ENCODE measurements at places on chromosomes 7 and 10.

DNA sequence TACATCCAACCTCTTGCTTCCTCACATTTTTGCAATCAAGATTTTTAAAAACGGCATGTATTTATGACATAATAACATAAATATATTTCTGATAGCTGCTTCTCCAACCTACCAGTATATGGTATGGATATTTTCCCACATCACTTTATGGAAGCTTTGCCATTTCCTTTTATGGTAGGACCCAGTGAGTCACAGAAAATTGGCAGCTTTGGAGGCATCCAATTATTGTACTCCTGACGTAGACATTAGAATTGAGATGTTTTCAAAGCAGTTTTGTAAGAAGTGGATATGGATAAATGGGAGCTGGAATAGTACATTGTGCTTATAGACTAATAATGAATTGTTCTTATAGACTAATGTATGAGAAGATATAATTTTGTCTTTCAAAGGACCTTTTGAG, 23.8 kb upstream of the BICC1 start:
- DNase-seq = no peak

DNA sequence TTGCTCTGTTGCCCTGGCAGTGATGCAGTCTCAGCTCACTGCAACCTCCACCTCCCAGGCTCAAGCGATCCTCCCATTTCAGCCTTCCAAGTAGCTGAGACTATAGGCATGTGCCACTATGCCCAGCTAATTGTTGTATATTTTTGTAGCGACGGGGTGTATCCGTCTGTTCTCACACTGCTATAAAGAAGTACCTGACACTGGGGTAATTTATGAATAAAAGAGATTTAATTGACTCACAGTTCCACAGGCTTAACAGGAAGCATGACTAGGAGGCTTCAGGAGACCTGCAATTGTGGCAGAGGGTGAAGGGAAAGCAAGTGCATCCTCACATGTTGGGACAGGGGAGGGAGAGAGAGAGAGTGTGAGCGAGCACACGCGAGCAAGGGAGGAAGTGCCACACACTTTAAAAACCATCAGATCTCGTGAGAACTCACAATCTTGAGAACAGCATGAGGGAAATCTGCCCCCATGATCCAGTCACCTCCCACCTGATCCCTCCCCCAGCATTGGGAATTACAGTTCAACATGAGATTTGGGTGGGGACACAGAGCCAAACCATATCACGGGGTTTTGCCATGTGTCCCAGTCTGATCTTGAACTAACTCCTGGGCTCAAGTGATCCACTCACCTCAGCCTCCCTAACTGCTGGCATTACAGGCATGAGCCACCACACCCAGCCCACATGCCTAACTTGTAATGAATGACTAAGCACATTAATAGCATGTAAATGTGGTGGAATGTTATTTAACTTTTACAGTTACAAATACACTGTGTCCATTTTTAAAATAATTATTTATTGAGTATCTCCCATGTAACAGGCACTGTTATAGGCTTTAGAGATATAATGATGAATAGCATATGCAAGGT, 65.5 kb downstream of the RALA start:
- no peak for DNase-seq

DNA sequence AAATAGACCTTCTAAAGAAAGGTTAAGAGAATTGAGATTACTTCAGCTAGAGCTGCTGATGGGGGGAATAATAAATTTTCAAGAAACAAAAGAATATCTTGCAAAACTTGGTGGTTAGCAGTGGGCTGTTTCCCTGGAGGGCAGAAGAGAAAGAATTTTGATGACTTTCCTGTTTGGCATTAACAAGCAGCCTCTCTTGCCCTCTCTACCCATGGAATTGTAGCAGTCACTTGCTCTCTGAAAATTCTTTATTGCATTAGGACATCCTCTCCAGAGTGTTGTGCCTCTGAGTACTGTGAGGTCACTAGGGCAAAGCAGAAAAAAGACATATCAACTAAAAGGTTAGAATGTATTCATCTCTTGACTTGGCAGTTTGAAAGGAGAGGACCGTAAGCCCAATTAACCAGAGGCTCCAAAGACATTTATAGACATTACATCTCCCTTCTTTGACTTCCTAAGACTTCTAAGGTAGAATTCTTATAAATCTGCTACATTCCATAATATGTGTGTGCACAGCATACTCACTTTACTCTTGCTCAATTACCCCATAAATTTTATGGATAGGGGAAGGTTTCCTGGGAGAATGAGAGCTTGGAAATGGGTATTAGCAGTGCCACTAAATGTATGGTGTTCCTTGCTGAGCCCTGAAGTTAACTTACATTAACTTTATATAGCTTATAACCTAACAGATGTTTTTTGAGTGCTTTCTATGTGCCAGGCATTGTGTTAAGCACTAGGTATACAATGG, 215.3 kb downstream of the KIF20B start:
- DNase-seq = no peak

GRCh38 chr10:113849946-113850345, 3.9 kb downstream of the DCLRE1A start:
- no peak for DNase-seq

DNA sequence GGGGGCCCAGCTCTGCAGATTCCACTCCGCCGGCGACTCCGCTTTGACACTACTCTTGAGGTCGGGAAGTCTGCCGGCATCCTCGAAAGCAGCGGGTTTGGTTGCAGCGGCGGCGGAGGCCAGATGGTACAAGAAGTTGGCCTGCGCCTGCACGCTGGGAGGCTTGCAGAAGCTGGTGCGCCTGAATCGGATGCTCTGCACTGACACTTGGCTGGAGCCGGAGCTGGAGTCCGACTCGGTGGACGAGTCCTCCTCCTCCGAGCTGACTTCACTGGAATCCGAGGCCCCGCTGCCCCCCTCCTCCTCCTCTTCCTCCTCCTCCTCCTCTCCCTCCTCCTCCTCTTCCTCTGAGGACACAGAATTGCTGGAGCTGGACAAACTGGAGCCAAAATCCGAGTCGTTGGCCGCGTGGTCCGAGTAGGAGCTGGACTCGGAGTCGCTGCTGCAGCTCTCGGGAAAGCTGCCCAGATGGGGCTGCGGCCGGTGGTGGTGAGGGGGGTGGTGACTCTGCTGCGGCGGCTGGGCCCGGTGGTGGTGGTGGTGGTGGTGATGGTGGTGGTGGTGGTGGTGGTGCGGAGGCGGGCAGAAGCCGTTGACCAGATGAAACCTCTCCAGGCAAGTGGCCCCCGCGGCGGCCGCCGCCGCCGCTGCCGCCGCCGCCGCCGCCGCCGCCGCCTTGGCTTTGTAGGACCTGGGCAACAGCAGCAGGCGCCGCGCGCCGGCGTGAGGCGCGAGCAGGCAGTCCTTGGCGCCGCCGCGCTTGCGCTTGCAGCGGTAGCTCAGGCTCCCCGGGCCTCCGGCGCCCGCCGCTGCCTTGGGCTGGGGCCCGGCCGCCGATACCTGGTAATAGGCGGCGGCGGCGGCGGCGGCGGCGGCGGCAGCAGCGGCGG, 9.0 kb downstream of the SKIDA1 start:
- DNase-seq = no peak

DNA sequence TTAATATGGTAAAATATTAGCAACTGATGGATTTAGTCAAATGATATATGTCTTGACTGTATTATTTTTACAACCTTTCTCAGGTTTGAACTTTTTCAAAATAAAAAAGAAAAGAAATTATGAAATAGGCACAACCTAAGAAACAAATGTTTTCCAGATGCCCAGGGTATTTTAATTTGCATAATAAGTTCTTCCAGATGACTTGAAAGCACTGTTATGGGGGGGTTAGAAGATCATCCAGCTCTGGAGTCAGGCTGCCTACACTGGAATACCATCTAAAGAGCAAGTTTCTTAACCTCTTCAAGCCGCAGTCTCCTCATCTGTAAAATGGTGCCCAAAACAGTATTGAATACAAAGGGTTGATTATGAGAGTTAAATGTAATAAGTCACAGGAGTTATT, 32.1 kb downstream of the CREB3L2 start:
- no peak for DNase-seq

DNA sequence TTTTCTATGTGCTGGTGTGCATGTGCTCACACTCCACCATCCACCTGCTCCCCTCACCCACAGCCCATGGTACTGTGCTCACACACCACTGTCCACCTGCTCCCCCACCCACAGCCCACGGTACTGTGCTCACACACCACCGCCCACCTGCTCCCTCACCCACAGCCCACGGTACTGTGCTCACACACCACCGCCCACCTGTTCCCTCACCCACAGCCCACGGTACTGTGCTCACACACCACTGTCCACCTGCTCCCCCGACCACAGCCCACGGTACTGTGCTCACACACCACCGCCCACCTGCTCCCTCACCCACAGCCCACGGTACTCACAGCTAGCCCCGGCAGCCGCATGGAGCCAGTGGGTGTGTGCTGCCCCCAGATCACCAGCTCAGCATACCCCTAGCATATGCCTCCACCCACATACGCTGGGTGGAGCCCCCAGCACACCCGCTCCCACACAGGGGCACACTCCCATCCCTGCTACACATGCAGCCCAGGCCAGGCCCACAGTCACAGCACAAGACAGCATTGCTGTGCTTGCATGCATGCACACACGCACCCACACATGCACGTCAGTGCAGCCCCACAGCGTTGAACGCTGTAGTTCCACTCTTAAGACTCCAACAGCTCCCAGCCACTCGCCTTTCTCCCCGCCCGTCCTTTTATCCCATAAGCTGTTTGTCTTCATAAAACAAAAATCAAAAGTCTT, 62.0 kb downstream of the PAX2 start:
- no peak for DNase-seq

- no peak for DNase-seq
Measured at GRCh38 chr7:46315891-46316290, 394.8 kb upstream of the IGFBP3 start.

DNA sequence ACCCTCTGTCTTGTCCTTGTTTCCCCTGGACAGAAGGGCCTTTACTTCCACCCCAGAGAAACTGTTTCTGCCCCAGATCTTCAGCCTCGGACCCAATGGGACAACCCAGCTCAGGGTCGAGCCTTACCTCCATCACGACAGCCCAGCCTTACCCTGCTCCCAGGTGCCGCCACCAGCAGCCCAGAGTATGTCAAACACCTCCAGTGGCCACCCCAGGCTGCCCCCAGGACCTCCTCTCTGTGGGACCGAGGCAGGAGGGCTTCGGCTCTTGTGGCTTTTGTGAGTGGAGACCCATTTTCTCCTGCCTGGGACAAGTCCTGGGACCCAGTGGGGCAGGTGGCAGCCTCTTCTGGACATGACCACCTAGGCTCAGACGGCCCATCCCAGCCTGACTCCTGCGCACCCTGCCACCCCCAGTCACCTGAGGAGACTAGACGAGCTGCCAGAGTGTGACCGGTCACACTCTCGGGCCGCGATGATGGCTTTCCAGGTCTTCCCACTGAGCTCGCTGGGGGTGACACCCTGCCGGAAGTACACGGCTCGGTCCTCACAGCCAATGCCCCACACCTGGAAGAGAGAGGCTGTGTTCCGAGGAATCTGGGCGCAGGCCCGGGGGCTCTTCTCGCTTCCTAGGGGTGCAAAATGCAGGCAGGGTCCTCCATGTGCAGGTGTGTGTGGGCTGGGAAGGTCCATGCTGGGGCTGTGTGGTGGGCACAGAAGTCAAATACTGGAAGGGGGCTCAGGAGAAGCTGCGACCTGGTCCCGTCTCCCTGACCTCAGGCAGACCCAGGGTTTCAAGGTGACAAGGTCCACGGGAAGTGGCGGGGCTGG, 15.5 kb downstream of the TECPR1 start:
- DNase-seq = no peak

DNA sequence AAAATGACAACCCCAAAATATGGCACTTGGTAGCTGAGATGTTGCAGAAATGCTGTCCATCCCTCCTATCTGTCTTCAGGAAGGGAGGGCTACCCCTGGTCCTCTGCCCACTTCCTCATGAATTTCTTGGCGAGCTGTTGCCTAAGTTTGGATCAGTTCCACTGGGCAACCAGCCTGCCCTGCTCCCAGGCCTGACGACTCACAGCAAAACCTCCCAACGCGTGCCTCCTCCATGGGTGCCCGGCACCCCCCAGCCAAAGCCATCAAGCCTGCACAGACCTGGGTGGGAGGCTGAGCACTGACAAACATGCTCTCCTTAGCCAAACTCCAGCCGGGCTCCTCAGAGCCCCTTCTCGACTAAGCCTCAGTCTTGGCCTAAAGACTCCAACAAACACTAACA, 8.9 kb downstream of the VSTM4 start:
- DNase-seq = no peak

DNA sequence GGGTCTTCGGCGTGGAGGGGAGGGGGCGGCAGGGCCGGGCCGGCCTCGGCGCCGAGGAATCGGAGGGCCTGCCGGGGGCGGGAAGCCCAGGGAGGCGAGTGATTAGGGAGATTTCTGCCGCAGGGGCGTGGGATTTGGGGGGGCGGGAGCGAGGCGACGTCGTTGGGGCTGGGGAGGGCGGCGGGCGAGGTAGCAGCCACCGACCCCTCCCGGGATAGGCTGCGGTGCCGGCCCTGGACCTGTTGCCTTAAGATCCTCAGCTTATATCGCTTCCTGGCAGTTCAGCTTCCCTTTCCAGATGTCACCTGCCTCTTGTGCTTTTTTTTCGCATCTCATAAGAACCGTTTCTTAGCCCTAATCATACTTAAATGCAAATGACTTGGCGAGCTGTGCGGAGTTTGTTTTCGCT, 655 bp downstream of the LMTK2 start:
- peak; percentile 26 for DNase-seq

GRCh38 chr10:34029455-34029854, 695.0 kb upstream of the NRP1 start:
- DNase-seq = no peak

GRCh38 chr7:151143261-151144015, 24.1 kb downstream of the GBX1 start:
- no peak for DNase-seq
